Posterior cingulate gyrus (tissue), 11 donors: ENCODE measurements at places on chromosomes 3 and 15.

DNA sequence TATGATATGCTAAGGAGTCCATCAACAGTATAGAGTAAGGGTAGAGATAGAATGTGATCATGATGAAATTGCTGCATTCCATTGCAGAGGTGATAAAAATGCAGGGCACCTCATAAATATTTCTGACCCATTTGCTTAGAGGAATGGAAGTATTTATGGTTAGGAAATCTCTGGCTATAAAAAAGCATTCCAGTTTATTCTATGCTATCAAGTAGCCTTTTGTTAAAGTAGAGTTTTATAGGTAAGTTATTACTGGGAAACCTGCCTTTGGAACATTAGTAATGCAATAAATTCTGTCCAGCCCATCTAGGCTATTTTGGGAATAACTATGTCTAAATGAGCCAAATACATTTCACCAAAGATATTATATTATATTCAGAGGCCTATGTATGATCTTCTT is 19.8 kb upstream of the STRIT1 start:
- no peak for DNase-seq

DNA sequence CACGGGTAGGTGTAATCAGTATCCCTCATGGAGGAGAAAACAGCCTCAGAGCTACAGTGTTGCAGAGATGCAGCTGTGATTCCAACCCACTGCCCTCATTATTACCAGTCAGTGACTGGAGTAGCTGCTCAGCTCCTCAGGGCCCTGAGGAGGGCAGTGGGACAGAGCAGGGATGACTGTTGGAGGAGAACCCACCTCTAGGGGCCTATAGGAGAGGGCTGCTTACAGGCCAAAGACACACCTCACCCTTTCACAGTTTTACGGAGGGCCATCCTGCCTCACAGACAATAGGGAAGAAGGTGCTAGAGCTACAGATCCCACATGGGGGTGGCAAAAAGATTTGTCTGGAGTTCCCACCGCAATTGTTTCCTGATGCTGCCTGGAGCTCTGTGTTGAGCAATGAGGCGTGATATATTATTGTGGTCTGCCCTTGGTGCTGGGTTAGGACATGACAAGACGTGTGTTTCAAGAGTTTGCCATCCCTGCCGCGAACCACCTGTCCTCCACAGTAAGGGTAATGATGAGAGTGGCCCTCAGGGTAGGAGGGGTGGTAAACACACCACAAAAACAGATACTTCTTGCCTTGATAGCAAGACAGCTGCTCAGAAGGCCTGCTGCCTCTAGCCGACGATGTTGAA is 140.5 kb upstream of the TPM1 start:
- no peak for DNase-seq

DNA sequence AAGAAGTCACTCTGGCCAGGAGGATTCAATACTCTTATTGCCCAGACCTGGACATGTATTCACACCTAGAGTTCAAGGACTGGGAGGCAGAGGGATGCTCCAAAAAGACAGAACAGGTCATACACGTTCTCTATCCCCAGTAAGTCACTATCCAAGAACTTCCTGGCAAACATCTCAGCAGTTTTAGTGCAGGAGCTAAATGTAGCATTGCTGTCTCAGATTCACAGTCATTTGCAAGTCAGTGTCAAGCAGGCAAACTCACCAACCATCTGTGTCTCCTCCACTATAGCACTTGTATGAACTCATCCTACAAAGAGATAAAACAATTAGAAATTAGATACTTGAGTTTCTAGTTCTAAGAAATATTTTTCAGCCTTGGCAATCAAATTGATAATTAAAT is 38.4 kb downstream of the ABHD17C start:
- DNase-seq: no peak

DNA sequence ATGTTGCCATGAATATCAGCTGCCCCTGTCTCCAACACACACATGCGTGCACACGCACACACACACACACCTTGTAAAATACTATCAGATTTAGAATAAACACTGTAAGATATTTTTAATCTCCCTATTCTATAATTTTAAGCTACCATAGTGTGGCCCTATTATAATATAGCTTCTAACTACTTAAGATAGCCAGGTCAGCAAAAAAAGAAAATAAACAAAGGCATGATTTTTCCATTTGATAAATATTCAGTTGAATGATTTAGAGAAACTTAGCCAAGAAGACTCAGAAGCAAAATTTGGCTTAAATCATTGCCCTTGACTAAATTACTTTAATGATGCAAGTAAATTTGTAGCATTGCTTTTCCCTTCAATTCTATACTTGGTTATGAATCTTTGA is 162.2 kb downstream of the ALCAM start:
- DNase-seq: no peak

DNA sequence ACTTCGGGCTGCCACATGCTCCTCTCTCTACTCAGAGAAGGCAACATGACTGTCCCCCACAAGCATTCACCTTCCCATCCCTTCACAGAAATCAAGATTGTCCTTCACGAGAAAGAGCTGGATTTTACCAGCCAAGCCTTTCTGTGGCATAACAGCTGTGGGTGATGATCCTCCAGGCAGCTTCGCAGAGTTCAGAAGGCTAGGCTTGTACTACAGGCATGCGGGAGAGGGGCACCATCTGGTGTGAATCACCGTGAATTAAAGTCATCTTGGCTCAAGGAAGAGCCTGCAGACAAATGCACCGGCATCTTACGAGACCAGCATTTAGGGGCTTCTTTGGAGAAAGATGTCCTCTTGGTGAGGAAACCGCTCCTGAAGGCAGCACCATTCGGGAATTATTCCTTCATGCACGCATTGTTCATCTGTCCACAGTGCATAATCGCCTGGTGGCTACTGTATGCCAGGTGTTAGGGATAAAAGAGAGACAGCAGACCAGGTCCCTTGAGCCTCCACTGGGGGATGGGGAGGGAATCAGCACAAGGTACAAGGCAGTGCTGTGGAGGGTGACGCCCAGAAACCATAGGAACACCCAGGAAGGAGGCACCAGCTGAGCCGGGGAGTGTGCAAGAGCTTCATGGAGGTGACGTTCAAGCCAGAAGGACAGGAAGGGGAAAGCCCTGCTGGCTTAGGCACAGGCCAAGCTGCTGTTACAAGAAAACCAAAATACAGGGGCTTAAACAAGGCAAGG is 108.6 kb downstream of the TMEM266 start:
- no peak for DNase-seq

- DNase-seq: no peak
Observed at GRCh38 chr3:42652611-42653302, 740 bp upstream of the ZBTB47 start.

DNA sequence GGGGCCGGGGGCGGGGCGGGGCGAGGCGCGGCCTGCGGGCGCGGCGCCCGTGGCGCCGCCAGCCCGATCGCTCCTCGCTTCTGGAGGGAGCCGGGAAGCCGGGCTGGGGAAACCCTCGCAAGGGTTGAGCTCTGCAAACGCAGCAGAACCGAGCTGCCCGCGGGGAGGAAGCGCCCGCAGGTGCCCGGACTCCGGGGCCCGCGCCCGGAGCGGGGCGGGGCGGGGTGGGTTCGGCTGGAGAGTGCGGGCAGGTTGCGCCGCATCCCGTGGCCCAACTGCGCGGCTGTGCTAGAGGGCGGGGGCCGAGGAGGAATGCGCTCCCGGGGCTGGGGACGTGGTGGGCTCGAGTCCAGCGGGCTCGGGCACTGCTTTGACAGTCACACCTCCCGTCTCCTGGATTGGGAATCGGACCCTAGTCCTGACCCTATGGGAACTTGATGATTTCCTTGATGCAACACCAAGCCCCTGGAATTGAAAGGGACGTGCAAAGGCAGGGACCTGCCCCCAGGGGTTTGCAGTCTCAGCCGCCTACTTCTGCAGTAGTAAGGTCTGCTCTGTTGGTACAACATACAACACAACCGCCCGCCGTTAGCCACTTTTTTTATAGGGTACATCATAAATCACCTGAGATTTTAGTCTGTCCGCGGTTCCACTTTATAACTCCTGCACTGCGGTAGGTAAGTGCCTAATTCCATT is 34.3 kb downstream of the ZBTB38 start:
- DNase-seq: peak; percentile 42

DNA sequence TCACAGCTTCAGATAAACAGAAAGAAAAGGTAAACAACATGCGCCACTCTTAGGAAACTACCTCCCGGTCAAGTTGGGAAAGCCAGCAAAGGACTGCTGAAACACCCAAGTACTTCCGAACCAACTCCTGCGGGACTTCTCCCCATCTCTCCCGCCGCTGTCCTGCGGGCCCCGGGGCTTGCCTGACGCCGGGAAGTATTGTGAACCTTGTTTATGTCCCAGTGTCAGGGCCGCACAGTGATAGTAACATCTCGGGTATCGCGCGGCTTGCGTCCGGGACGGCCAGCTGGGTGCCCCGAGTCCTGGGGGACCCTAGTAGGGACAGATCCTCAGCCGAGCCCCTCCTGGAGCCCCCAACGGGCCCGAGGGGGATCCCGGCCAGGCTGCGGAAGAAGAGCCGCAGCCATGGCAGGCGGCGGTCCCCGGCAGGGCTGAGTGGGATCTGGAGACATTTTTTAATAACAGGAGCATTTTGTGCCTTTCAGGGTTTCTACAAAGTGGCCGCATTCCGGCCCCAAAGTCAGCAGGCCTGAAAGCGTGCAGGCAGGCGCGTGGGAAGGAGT is 756 bp downstream of the CLPX start:
- peak; percentile 33 for DNase-seq

DNA sequence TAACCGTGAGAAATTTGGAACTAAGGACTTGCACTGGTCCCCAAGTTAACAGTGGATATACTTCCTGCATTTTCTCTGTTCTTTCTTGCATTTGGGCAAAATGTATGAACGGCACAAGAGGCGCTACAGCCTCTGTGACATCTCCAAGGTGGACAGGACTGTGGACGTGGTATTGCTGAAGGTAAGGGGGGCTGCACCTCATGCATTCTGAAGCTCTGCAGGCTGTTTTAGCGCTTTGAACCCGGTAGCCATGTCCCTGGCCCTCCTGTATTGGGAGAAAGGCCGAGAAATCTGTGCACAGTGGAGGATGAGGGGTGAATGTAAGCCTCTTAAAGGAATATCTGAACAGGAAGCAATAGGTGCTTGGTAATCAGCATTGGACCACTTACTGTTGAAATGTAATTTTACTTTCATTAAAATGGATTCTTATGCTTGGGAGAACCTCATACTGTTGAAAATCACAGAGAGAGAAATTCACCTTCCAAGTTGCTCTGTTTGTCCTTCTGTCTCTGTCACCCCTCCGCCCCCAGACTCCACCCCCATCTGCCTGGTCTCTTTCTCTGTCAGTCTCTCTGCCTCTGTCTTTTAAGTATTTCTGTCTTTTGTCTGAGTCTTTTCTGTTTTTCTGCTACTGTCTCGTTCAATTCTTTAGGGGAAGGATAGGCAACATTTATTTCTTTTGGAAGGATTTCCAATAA is 174.6 kb downstream of the KLHL25 start:
- no peak for DNase-seq

DNA sequence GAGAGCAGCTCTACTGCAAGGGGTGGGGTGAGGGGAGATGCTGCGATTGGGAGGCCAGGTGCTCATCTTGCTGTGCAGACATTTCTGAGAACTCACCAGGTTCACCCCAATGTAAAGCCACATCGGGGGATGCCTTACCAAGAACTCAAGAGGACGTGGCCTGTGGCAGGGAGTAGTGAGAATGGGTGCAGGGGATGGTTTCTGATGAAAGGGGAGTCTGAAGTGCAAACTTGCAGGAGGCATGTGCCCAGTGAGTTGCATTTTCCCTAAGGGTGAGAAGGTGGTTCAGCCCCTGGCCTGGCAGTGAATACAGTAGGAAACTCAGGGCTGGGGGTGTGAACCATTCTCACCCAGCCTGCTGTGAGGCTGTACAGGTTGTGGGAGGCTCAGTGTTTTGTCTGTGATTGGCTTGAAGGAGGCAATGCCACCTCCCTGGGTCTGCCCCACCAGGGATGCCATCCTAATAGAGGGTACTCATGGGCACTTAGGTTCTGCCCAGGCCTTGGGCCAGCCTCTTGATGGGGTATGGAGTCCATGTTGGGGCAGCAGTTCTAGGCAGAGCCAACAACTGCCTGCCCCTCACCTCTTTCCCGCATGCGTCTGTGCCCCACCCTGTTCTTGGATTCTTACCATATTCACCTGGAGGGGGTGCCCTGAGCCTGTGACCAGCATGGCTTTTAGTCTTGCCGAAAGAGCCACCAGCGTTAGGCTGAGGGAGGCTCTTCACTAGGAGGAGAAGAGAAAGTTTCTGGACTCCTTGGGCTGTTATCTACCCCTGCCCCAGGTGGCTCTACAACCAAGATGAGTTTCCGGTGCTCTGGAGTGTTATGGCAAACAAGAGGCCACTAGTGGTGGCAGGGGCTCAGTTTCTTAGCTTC is 4.5 kb downstream of the HEMK1 start:
- no peak for DNase-seq

DNA sequence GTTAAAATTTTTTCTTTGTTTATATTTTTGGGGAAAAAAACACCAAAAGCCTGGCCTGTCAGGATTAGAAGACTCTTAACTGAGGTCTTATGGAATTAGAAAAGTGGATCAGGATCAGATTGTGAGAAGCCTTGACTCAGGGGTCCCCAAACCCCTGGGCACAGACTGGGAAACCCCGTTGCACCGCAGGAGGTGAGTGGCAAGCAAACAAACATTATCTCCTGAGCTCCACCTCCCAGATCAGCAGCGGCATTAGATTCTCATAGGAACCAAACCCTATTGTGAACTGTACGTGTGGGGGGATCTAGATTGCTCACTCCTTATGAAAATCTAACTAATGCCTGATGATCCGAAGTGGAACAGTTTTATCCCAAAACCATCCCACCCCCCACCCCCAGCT is 117.2 kb downstream of the TCF12 start:
- DNase-seq: no peak

DNA sequence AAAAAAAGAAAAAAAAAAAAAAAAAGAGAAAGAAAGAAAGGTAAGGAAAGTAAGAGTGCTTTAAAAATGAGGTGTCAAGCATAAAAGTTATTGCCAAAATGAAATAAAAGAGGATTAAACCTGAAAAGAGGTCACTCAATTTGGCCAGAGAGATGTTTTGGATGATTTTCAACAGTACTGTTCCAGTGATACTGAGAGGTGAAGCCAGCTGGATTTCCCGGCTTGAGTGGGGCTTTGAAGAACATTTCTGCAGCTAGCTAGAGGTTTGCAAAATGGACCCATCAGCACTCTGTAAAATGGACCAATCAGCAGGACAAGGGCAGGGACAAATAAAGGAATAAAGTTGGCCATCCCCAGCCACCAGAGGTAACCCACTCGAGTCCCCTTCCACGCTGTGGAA is 128.5 kb downstream of the LSAMP start:
- DNase-seq: no peak

DNA sequence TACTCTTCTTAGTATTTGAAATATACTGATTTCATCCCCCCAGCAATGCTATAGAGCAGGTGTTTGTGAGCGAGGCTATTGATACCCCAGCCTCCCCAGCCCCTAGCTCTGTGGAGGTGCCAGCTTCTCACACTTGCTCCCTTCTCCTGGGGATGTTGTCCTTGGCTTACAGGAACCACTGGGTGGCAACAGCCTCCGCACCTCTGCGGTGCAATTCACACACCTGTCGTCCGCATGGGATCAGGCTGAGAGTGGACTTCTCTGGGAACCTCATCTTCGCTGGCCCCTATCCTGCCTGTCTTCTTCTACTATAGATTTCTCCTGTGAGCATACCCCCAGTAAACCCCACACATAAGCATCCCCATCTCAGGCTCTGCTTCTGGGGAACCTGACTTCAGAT is 103.9 kb upstream of the SLC6A11 start:
- DNase-seq: no peak
